Adipocyte (in vitro differentiated cells): ENCODE measurements at places on chromosomes 3 and 15.

DNA sequence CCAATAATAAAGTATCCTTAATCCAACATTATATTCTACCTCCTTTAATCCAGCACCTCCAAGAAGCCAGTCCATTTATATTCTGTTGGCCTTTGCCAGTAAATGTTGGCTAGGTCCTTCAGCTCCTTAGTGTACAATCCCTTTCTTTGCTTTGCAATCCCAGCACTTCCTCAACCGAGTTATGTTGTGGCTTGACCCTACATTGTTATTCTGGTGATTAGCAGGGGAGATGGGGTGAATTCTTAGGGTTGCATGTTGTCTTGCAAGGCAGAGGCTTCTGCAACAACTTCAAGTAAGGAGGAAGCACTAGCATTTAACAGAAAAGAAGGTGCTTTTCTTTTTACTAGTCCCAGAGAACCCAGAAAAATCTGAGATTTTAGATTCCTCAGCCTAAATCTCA lies 127.2 kb downstream of the CD47 start:
- DNase-seq = no peak

DNA sequence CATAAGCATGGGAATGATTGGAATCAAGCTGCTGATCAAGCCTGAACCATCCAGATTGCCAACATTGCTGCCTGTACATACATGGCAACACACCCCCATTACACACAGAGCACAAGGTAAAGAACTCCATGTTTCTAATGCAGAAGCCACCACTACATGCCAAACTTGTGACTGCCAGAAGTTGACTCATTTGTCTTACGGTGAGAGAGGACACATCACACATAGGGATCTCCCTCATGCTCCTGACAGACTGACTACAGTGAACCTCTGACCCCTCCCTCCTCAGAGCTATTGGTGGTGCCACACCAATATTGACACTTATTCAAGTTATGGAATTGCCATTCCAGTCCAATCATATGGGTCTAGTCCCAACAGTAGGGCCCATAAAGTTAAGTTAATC lies 42.3 kb downstream of the EFHB start:
- DNase-seq = no peak

DNA sequence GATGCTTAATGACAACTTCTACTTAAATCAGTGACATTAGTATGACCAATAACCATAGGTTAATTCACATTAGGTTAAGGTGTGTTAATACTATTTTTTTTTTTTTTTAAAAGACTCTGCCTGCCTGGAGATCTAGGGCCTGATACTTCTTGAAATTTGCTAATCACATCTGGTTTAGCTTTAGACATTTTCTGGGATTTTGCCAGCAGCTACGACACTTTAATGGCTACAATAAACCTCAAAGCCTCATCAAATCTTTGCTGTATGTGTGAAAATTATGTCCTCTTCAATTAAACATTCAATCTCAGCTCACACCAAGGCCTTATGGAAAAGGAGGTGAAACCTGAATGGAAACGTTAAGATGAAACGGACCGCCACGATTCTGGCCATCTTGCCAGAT lies 167.9 kb downstream of the GREM1 start:
- no peak for DNase-seq

- no peak for DNase-seq
These were observed 137.9 kb upstream of the CADM2 start for GRCh38 chr3:84820906-84821305.

DNA sequence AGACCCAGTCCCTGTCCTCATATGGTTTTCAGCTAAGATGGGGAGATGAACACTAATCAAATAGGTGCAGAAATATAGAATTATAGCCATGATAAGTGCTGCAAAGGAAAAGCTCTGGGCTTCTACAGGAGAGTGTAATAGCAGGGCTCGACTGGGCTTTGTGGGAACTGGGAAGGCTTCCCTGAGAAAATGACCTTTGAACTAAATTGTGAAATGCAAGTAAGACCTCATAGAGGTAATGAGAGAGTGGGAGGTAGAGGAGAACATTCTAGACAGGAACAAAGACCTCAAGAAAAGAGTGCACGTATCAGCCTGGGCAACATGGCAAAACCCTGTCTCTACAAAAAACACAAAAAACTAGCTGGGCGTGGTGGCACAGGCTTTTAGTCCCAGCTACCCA lies 231.6 kb downstream of the ABHD5 start:
- DNase-seq = no peak

- peak; percentile 72 for DNase-seq
These were observed 34.8 kb upstream of the CTSH start for GRCh38 chr15:78979456-78980320.

DNA sequence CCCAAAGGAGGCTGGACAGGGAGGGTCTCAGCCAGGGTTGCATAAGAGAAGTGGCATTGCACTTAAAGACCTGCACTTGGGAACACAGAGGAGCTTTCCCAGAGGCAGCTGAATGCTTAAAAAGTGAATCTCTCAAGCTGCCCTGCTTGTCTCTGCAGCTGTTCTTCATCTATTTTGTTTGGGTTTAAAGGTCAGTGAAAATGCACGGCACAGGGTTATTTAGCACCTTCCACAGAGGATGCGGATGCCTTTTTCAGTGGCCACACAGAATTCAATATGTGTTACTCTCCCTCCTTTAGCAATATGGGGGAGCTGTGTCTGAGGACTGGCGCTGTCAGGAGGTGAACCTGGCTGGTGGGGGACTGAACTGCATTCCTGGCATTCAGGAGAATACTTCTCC lies 22.7 kb upstream of the CTNNB1 start:
- no peak for DNase-seq

GRCh38 chr15:75648156-75649000 lies 666 bp downstream of the SNX33 start:
- peak; percentile 73 for DNase-seq

DNA sequence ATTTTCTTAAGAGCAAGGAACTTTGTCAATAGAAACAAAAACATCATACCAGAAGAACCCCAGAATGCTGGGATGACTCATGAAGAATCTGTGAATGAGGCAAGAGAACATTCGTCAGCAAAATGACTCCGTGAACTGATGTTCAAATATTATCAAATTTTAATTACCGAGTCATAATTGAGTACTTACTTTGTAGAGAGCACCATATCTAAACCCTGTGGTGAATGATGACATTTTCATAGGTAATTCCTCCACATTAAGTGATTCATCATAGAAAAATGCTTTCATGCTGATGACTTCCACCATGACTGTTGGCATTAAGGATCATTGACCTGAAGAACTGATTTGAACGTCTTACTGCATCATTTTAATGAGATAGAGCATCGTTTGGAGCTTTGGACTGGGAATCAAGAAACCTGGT lies 56.3 kb downstream of the PPARG start:
- DNase-seq = peak; percentile 35

DNA sequence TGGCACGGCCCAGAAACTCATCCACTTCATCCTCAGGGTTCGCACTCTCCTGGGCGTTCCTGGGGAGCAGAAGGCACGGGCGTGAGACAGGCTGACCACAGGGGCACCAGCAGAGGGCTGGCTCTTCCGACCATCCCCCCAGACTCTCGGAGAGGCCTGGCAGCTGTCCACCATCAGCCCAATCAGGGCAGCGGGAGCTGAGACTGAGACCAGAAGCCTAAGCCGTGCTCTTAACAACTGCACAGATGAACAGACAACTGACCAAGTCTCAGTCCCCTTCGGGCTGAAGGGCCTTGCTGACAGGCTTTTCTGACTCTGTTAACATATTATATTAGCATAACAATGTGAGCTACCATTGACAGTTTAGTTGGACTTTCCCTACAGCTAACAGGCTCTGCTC lies 118.0 kb downstream of the SEC22A start:
- no peak for DNase-seq

- no peak for DNase-seq
These were observed 14.8 kb downstream of the CRYGS start for GRCh38 chr3:186529201-186529999.

DNA sequence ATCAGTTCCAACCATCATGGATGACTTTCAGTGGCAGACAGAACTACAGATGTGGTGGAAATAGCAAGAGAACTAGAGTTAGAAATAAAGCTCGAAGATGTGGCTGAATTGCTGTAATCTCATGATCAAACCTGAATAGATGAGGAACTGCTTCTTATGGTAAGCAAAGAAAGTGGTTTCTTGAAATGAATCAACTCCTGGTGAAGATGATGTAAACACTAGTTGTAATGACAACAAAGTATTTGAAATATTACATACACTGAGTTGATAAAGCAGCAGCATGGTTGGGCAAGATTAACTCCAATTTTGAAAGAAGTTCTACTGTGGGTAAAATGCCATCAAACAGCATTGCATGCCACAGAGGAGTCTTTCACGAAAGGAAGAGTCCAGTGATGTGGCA lies 131.7 kb upstream of the FAM3D start:
- peak; percentile 1 for DNase-seq

DNA sequence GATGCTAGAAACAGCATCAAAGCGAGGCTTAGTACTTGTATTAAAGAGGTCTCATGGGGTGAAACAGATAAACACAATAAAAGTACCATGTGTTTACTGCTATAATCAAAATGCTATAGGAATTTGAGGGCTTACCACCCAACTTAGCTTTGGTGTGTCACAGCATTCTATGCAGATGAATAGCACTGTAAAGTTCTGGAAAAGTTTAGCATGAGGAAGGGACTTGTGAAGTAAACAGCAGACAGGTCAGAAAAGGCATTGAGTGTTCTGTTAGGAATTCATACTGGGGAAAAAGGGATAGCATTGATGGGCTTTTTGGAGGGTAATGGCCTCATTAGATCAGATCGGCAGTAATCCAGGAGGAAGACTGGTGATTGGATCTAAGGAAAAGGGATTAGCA lies 505.3 kb downstream of the NLGN1 start:
- DNase-seq = peak; percentile 21

DNA sequence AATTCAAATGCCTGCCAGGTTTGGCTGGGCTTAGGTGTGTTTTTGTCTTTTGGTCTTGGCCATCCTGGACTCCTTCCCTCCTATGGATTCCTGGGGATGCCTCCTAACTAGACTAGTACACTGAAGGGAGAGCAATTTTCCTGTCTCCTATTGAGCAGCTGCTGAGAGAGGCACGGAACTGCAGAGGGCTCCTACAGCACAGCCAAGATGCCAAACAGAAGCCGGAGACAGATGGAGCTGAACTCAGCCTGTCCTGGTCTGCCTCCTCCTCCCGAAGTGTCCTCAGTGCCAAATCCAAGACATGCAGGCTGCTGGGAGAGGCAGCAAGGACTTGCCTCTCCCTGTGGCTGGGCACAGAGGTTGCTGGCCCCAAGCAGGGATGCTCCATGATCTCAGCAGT lies 256.6 kb upstream of the PROK2 start:
- DNase-seq = peak; percentile 28

GRCh38 chr15:98177966-98178592 lies 217.6 kb downstream of the ARRDC4 start:
- peak; percentile 72 for DNase-seq

DNA sequence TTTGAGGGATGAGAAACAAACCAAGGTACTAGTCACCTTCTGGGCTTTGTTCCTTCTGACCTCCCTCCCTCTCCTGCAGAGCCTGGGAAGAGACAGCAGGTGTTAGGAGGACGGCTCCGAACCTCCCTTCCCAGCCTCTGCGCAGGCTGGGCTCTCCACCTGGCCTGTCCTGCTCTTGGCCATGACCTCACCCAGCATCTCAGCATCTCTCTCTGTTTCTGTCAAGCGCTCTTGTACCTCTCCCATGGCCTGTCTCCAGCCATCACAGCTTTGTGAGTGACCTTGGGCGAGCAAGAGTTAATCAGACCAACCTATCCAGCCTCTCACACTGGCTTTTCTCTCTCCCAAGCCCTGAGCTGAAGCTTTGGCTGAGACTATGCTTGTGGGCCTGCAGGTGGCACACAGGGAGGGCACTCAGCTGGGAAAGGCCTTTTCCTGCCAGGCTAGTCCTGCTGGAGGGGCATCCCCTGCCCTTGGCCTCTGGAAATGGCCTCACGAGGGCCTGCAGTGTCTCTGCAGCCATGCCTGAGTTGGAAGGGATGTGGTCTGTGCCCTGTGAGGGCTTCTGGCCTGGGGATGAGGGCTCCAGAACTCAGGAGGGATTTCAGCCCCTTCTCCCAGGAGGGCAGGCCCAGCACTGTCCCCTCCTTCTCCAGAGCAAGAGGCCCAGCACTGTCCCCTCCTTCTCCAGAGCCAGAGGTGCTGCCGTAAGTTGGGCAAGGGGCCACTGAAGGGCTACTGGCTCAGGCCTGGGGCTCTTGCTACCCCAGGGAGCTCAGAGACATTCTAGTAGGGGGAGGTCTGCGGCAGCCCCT lies 2.1 kb downstream of the CHST13 start:
- no peak for DNase-seq

DNA sequence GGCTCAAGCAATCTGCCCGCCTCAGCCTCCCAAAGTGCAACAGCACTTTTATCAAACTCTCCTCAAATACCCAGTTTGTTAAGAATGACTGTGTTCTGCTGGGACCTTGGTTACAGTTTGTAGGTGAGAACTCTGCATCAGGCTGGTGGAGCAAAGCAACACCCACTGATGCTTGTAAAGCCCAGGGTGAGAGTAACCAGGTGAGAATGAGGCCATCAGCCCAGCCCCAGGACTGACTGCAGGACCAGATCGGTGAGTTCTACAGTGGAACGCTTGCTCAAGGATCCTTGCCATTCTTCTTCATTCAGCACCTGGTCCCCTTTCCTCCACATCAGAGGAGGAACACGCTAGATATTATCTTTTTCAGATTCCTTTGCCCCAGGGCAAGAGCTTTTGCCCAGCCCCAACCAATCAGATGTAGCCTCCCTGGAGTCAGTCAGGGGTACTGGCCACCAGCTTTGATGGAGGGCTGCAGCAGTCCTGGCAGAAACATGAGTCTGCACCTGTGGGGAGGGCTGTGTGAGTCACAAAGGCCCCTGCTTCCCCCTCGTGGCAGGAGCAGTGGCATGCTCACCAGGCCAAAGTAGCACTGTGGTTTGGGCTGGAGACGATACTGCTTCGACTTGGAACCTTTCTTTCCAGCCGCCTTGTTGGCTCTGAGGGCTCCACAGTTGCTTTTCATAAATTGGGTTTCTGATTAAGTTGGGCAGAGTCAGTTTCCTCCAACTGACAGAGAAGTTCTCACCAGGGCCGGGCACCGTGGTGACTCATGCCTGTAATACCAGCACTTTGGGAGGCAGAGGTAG lies 3.5 kb upstream of the SHISA5 start:
- DNase-seq = peak; percentile 55

DNA sequence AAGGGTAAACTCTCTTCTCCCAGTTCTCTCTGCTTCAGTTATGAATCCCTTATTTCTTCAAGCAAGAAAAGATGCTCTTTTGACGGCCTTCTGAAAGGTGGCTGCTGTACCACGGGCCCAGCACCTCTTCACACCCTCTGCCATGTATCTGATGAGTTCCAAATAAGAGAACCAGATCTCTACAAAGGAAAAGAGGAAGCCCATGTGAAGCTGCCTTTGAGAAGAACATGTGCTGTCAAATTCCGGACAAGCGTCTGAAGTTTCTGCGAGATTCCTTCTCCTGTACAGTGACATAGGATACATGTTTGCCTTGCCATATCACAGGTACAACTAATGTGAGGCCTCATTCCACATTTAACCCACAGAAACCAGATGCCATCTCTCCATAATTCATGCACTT lies 59.2 kb downstream of the SH3BP5 start:
- no peak for DNase-seq
